Pulmonary artery endothelial cell (primary cell): ENCODE measurements at places on chromosomes 6 and 20. TPM values are rescaled to one million over a fixed set of nuclear protein-coding genes. Genes with fewer than 3 reads are reported as not detected.

GRCh38 chr6:134267917-134268361 lies 50.0 kb downstream of the SGK1 start:
- DNase-seq, result no peak

Gene SLC25A27
- 0.66 and 1.9 TPM in 2 replicates for total RNA-seq

GRCh38 chr6:169240125-169240524 lies 13.5 kb downstream of the THBS2 start:
- DNase-seq, result no peak

Gene COL12A1
- 0.32 and 5.8 TPM in 2 replicates for total RNA-seq

Gene SYCP2L
- not detected in 2 replicates for total RNA-seq

Gene HSPA12B
- total RNA-seq, result 4.7 and 7.9 TPM in 2 replicates

DNA sequence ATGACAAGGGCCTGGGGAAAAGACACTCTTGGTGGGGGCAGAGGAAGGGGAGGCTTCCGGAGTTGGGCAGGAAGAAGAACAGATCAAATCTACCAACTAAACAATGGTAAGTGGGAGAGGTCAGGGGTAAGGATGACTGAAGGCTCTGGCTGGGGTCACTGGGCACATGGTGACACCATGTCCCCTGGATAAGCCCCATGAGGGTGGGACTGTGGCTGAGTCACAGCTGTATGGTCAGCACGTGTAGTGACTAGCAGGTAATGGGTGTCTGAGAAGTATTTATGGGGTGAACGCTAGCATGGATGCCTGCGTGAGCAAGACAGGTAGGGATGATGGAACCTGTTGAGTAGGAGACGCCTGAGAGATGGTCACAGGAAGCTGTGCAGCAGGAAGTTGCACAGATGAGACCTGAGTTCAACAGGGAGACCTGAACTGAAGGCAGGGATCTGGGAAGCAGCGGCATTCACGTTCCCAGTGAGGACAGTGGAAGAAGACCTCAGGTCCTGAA lies 64.5 kb upstream of the SNX9 start:
- no peak for DNase-seq

Gene CDKN1A
- 133 and 135 TPM in 2 replicates for total RNA-seq

- no peak for DNase-seq
Measured at GRCh38 chr6:128063850-128064539, 163.1 kb upstream of the THEMIS start.

DNA sequence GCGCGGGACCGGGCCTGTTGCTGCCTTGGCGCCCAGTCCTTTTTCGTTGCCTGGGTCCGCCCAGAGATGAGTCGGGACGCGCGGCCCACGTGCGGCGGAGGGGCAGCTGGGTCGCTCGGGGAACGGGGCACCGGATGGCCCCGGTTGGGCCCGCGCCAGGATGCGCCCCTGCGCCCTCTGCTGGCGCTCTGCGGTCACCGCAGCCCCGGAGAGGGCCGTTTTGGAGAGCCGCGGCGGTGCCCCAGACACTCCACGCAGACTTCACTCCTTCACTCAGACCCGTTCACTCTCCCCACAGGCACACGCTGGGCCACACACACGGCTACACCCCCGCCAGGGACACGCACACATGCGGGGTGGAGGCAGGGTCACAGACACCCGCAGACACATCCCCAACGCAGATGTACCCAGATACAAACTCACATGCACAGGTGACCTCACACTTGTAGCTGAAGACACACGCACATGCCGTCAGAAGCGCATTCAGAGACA lies 38.8 kb downstream of the SRC start:
- DNase-seq, result no peak

Gene TNXB
- 0.21 and 0.73 TPM in 2 replicates for total RNA-seq

DNA sequence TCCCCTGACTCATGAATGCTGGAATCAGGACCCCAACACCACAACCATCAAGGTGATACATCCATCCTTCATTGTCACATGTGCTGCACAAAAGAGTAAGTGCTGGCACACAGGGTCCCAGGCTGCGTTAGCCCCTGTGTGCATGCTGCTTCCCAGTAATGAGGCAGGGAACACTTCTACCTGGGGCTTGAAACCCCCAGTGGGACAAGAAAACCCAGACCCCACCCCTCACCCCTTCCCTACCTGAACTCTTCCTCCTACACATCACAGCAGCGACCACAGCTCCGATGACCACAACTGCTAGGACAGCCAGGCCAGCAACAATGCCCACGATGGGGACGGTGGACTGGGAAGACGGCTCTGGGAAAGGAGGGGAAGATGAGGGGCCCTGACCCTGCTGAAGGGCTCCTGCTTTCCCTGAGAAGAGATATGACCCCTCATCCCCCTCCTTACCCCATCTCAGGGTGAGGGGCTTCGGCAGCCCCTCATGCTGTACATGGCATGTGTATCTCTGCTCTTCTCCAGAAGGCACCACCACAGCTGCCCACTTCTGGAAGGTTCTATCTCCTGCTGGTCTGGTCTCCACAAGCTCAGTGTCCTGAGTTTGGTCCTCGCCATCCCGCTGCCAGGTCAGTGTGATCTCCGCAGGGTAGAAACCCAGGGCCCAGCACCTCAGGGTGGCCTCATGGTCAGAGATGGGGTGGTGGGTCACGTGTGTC lies 2.0 kb downstream of the HLA-B start:
- no peak for DNase-seq

DNA sequence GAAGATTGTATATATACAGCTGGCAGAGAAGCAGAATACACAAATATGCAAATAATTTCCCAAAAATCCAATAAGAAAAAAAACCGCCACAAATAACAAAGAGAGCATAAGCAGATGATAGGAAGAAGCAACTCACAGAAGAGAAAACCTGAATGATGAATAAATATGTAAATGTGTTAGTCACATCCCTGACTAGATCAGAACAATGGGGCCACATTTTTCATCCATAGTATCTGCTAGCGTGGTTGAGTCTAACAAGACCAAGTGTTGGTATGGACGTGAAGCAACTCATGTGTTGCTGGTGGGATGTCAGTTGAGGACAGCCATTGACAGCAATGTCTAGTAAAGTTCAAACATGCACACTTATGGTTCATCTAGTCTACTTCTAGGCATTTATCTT lies 3.9 kb upstream of the SLC22A3 start:
- no peak for DNase-seq

- no peak for DNase-seq
Measured at GRCh38 chr6:24838081-24838480, 39.4 kb upstream of the ARMH2 start.
